CD4-positive, alpha-beta T cell treated with Interleukin-1 beta for 1 hour (primary cell): ENCODE measurements at places on chromosomes 1 and 21.

- DNase-seq = no peak
Observed at GRCh38 chr1:160024195-160024905, 7.4 kb downstream of the PIGM start.

- DNase-seq = no peak
Observed at GRCh38 chr1:30399026-30399425, 324.4 kb downstream of the MATN1 start.

DNA sequence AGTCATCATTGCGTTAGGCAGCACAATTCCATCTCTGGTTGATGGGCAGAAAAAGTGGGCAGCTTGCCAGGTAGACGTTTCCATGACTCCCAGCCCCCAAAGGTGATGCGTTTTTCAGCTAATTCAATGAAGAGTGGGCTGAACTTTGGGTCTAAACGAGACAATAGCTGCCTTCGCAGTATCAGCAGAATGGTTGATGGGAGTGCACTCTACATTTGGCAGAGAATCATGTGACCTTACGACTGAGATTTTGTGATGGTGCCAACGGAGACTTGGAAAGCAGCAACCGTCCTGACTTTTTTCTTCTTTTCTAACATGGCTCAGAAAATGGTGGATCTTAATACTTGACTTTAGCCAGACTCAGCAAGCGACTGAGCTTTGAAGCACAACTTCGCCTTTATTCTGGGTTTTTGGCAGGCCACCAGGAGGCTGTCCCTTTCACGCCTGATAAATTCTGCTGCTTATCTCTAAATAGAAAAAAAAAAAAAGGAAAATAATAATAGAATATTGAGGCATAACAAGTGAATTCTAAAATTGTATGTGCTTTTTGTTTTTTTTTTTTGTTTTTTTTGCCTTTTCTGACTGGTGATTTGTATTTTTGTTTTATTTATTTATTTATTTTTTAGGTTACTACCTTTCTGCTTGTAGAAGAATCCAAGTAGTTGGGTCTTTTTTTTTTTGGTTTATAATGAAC is 804.8 kb downstream of the USP25 start:
- no peak for DNase-seq

- DNase-seq = no peak
Observed at GRCh38 chr1:59081795-59082194, 215.1 kb upstream of the FGGY start.

DNA sequence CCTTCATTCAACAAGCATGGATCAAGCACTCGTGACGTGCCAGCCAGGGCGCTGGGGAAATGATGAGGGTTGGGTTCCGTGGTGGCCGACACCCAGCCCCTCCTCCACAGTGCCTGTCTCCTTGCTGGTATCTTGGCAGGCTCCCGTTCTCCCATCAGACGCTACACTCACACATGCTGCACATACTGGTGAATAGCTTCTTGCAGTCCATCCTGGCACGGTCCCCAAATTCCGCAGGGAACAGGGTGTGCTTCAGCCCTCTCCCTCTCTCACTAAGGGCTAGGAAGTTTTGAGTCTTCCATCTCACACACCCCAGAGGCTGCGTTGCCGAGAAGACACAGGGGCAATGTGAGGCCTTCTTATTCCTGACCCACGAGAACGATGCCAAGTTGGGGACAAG is 10.1 kb upstream of the MEF2D start:
- DNase-seq = no peak

DNA sequence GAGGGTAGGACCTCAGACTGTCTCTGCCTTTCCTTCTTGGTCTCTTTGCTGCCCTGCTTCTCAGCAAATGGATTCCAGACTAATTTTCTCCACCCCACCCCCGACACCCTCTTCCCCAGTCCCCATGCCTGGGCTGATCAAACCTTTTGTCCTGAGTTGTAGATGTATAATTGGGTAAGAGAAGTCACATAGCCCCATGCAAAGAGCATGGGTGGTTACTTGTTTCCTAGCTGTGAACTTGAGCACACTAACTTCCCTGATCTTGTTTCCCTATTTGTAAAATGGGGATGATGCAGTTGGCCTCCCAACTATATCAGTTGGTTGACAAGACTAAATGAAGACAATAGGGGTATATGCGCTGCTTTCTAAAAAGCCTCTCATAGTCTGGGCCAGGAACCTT is 9.2 kb downstream of the PADI6 start:
- no peak for DNase-seq

- DNase-seq = no peak
Observed at GRCh38 chr1:90023691-90024090, 28.8 kb downstream of the ZNF326 start.

GRCh38 chr1:233728721-233729120 is 114.8 kb downstream of the KCNK1 start:
- DNase-seq = no peak

- no peak for DNase-seq
Observed at GRCh38 chr1:173888749-173889148, 20.6 kb downstream of the ZBTB37 start.

- DNase-seq = no peak
Observed at GRCh38 chr1:184291701-184292100, 95.1 kb upstream of the C1orf21 start.
